Activated CD8-positive, alpha-beta memory T cell treated with anti-CD3 and anti-CD28 coated beads for 36 hours (primary cell): ENCODE measurements at places on chromosomes 1 and 21. TPM values are rescaled to one million over a fixed set of nuclear protein-coding genes. Genes with fewer than 3 reads are reported as not detected.

The KRTAP13-2 gene
- total RNA-seq: not detected

The TNFSF4 gene
- 22.3 TPM for total RNA-seq

The GJB3 gene
- total RNA-seq: not detected

The LINGO4 gene
- total RNA-seq: 0.08 TPM

The CLIC6 gene
- total RNA-seq: 0.52 TPM

The RNF2 gene
- 27.2 TPM for total RNA-seq

The NRIP1 gene
- 13.7 TPM for total RNA-seq

The JAM2 gene
- 1.3 TPM for total RNA-seq

The URB1 gene
- total RNA-seq: 39.8 TPM

The CA6 gene
- 2.5 TPM for total RNA-seq

The LPAR3 gene
- total RNA-seq: 0.84 TPM

The ZNF697 gene
- total RNA-seq: 1.0 TPM

The L1TD1 gene
- total RNA-seq: not detected

The CR1 gene
- 0.08 TPM for total RNA-seq

The CNKSR1 gene
- 1.1 TPM for total RNA-seq

The CGN gene
- 1.2 TPM for total RNA-seq

The FLG gene
- total RNA-seq: not detected

The KLHDC8A gene
- total RNA-seq: not detected

The CCDC185 gene
- total RNA-seq: not detected

The C1orf226 gene
- not detected for total RNA-seq

The NLRP3 gene
- total RNA-seq: 2.9 TPM

The CITED4 gene
- 1.9 TPM for total RNA-seq

The TFF3 gene
- total RNA-seq: not detected

The ATP1A4 gene
- not detected for total RNA-seq

The GBP2 gene
- total RNA-seq: 194 TPM

The CCDC30 gene
- 1.9 TPM for total RNA-seq

The PLA2G2E gene
- not detected for total RNA-seq

The GNAT2 gene
- total RNA-seq: 1.3 TPM

The CHRM3 gene
- total RNA-seq: not detected

The GSTM1 gene
- total RNA-seq: not detected

The TINAGL1 gene
- not detected for total RNA-seq

The SH3D21 gene
- 6.7 TPM for total RNA-seq

The CENPS gene
- 32.8 TPM for total RNA-seq

The PLEKHN1 gene
- total RNA-seq: 3.8 TPM

The GPBP1L1 gene
- total RNA-seq: 102 TPM

The REN gene
- not detected for total RNA-seq

The RGS4 gene
- total RNA-seq: not detected

The SAMSN1 gene
- 92.7 TPM for total RNA-seq

The ZFP69B gene
- 4.2 TPM for total RNA-seq

The C1orf185 gene
- not detected for total RNA-seq

The KCNJ15 gene
- total RNA-seq: 0.06 TPM

The ATP5IF1 gene
- total RNA-seq: 147 TPM

The ANGPTL3 gene
- total RNA-seq: not detected

The RHBG gene
- total RNA-seq: not detected

The NHLH1 gene
- total RNA-seq: 0.59 TPM

The PGLYRP4 gene
- total RNA-seq: not detected

The KLF17 gene
- not detected for total RNA-seq

The LRRC41 gene
- 37.2 TPM for total RNA-seq

The FMO3 gene
- not detected for total RNA-seq

The C21orf91 gene
- total RNA-seq: 38.3 TPM

The SGIP1 gene
- not detected for total RNA-seq

The KIFAP3 gene
- 20.2 TPM for total RNA-seq

The LRRN2 gene
- not detected for total RNA-seq

The AGO4 gene
- total RNA-seq: 5.7 TPM

The MANEAL gene
- 6.3 TPM for total RNA-seq

The VHLL gene
- total RNA-seq: not detected
